ENCODE measurements at places on chromosomes 1 and 21. TPM values are rescaled to one million over a fixed set of nuclear protein-coding genes. Genes with fewer than 3 reads are reported as not detected.

- peaks cover 9% of the 10 kb centered on the region for H3K27me3 ChIP-seq
- peak; percentile 60 for DNase-seq
- peaks cover 48% of the 10 kb centered on the region for H3K4me1 ChIP-seq
- H3K4me3 ChIP-seq: peak overlapping the region; percentile 99
- H3K36me3 ChIP-seq: no peaks in the 10 kb centered on the region
- H3K27ac ChIP-seq: peak overlapping the region; percentile 97
Measured at GRCh38 chr1:154955039-154955717, 721 bp downstream of the PBXIP1 start.

GRCh38 chr1:7579016-7579415 is 192.1 kb upstream of the VAMP3 start:
- H3K4me1 ChIP-seq: no peaks in the 10 kb centered on the region
- DNase-seq: no peak
- no peaks in the 10 kb centered on the region for H3K36me3 ChIP-seq
- H3K27me3 ChIP-seq: peaks cover 4% of the 10 kb centered on the region

DNA sequence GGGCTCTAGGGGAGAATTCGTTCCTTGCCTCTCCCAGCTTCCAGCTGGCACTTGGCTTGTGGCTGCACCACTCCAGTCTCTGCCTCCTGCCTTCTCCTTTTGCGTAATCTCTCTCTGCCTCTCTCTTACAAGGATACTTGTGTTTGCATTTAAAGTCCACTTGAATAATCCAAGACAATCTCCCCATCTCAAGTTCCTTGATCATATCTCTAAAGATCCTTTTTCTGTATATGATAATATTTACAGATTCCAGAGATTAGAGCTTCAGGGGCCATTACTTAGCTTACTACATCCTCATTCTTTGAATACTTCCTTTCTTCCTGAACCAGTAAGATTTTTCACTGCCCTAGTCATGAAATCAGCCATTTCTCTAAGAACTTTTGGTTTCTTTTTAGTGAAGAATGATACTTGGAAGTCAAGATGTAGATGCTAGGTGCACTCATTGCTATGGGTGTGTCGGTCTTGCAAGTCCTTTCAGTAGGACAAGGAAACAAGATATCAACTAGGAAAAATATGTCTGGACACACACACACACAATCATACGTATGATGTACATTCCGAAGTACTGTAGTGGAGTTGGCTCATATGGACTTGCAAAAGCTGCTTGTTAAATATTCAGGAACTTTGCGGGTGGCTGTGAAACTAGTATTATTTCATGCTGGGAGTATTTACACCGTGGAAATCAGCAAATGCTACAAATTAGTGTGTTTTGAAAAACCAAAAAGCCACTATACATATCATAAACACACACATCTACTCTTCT is 20.8 kb upstream of the RLF start:
- H3K27me3 ChIP-seq: no peaks in the 10 kb centered on the region
- DNase-seq: no peak
- no peak overlapping the region for H3K27ac ChIP-seq
- no peak overlapping the region for H3K4me3 ChIP-seq
- no peaks in the 10 kb centered on the region for H3K4me1 ChIP-seq

- H3K4me3 ChIP-seq: no peak overlapping the region
- H3K27me3 ChIP-seq: no peaks in the 10 kb centered on the region
- peak; percentile 58 for DNase-seq
- H3K36me3 ChIP-seq: no peaks in the 10 kb centered on the region
- H3K27ac ChIP-seq: peak overlapping the region; percentile 44
- peaks cover 17% of the 10 kb centered on the region for H3K4me1 ChIP-seq
Measured at GRCh38 chr1:112322983-112323678, 72.9 kb upstream of the CTTNBP2NL start.

DNA sequence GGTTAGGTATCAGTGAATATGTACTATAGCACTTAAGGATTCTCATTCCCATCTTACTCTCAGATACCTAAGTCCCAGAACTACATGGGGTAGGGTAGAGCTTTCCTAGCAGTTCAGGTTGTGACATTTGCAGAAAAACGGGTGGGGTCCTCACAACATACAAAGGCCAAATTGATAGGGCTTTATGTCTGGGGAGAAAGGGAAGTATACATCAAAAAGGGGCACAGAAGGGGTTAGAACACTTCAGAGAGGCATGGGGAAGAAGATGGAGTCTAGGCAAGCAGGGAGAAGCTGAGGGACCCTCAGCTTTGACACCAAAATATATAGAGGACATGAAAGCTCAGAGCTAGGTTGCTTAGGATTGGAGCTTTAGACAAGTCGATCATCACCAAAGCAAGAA is 3.6 kb downstream of the UROD start:
- no peak for DNase-seq
- H3K36me3 ChIP-seq: no peaks in the 10 kb centered on the region
- H3K27ac ChIP-seq: no peak overlapping the region
- peak overlapping the region; percentile 16 for H3K4me3 ChIP-seq

- DNase-seq: no peak
- no peaks in the 10 kb centered on the region for H3K4me1 ChIP-seq
- no peak overlapping the region for H3K27ac ChIP-seq
- H3K4me3 ChIP-seq: no peak overlapping the region
Measured at GRCh38 chr1:37574834-37575480, 18.2 kb downstream of the DNALI1 start.

- no peaks in the 10 kb centered on the region for H3K27me3 ChIP-seq
- peaks cover 6% of the 10 kb centered on the region for H3K4me1 ChIP-seq
- H3K36me3 ChIP-seq: peaks cover 15% of the 10 kb centered on the region
Measured at GRCh38 chr1:43207229-43207853, 35.2 kb downstream of the CFAP57 start.

DNA sequence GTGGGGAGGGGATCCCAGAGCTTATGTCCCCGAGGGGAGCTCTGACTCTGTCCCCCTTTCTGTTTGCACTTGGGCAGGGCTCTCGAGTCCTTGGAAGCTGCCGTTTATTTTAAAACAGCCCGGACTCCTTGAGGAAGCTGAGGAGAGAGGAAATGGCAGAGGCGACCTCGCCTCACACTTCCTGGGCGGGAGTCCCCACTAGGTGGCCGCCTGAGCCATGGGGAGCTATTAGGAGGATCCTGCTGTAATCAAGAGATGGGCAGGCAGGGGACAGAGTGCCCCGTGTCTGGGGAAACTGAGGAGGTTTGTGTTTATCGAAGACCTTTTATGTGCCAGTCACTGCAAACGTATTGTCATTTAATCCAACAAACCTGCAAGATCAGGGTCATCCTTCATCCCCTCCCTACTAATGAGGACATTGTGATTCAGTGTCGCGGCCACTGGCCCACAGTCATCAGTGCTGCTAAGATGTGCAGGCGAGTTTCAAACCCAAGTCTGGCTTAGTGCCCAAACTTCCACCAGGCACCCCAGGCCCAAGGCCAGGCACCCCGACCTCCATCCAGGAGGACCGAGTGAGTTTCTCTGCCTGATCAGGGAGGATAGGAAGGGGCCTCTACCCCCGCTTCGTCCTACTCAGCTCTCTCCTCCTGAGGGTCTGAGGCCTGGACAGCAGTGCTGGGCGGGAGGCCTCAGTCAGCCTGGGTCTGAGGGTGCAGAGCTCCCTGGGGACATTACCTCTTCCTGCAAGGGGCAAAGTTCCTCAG is 316.9 kb upstream of the VAMP3 start:
- no peaks in the 10 kb centered on the region for H3K27me3 ChIP-seq
- H3K27ac ChIP-seq: peak overlapping the region; percentile 28
- DNase-seq: peak; percentile 71
- no peak overlapping the region for H3K4me3 ChIP-seq
- no peaks in the 10 kb centered on the region for H3K36me3 ChIP-seq

GRCh38 chr1:89104687-89105086 is 21.2 kb downstream of the GBP2 start:
- H3K27ac ChIP-seq: no peak overlapping the region
- H3K27me3 ChIP-seq: no peaks in the 10 kb centered on the region
- DNase-seq: no peak
- no peaks in the 10 kb centered on the region for H3K36me3 ChIP-seq
- H3K4me1 ChIP-seq: no peaks in the 10 kb centered on the region

GRCh38 chr1:18166929-18167328 is 59.3 kb downstream of the IGSF21 start:
- DNase-seq: no peak
- no peaks in the 10 kb centered on the region for H3K36me3 ChIP-seq
- H3K4me1 ChIP-seq: peaks cover 9% of the 10 kb centered on the region
- H3K27ac ChIP-seq: no peak overlapping the region
- H3K4me3 ChIP-seq: no peak overlapping the region

DNA sequence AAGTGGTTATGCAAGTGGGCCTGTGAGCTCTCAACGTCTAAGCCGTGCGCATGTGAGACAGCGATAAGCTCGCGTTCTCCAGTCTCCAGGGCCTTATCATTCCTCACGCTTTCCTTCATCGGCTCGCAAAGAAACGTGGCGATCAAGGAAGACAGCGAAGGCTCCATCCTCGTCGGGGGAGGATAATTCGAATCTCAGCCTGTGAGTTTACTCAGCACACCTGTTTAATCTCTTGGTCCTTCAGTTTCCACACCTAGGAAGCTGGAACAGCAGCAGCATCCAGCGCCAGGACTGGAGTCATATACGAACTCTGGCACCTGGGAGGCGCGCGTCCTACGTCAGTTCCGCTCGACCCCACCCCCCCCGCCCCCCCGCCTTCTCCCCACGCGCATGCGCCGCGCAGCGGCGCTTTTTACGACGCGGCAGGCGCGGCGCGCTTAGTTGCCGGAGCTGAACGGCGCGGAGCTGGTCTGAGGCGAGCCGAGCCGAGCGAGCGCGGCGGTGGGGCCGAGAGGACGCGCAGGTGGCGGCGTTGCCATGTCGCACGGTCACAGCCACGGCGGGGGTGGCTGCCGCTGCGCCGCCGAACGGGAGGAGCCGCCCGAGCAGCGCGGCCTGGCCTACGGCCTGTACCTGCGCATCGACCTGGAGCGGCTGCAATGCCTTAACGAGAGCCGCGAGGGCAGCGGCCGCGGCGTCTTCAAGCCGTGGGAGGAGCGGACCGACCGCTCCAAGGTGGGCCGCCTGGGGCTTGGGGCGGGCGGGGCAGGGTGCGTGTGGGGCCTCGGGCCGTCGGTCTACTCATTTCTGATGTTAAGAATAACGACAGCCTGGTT is at the start of gene PITHD1:
TSS of gene PITHD1 (plus strand) at position 440 of the 836 bp plus-strand sequence. CDS start at position 538, 98 bp downstream.
- H3K27me3 ChIP-seq: no peaks in the 10 kb centered on the region
- DNase-seq: peak; percentile 81
- no peaks in the 10 kb centered on the region for H3K36me3 ChIP-seq
- H3K4me3 ChIP-seq: peak within 1 kb of the TSS; percentile 98

DNA sequence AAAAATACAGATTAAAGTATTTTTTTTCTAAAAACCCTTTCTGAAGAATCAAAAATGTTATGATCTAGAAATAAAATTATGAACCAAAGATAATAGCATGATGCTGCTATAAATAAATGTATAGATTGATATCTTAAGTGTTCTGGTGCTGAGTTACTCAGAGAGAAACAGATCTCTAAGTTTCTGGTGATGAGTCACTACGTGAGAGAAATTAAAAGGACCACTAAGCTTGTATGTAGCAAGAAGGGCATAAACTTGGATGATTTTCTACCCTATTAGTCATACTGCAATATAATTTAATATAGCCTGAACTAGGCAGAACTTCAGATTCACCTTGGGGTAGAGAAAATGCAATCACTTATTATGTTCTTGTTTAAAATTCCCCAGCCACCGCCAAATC is 514.8 kb downstream of the AMY1C start:
- H3K27ac ChIP-seq: no peak overlapping the region
- no peaks in the 10 kb centered on the region for H3K27me3 ChIP-seq
- H3K36me3 ChIP-seq: peaks cover 4% of the 10 kb centered on the region
- no peak overlapping the region for H3K4me3 ChIP-seq

GRCh38 chr1:221760911-221761310 is 19.0 kb upstream of the DUSP10 start:
- no peak overlapping the region for H3K4me3 ChIP-seq
- H3K36me3 ChIP-seq: no peaks in the 10 kb centered on the region
- H3K27me3 ChIP-seq: peaks cover 2% of the 10 kb centered on the region
- H3K4me1 ChIP-seq: no peaks in the 10 kb centered on the region
- H3K27ac ChIP-seq: no peak overlapping the region

- DNase-seq: no peak
- no peaks in the 10 kb centered on the region for H3K4me1 ChIP-seq
- H3K36me3 ChIP-seq: peaks cover 8% of the 10 kb centered on the region
- H3K27me3 ChIP-seq: no peaks in the 10 kb centered on the region
- no peak overlapping the region for H3K4me3 ChIP-seq
Measured at GRCh38 chr1:4674676-4675075, 20.3 kb downstream of the AJAP1 start.

PLA2G2D gene
- total RNA-seq: not detected
